ENCODE measurements at places on chromosomes 1 and 21.
A peak's percentile ranks its signal among the peaks of the same experiment; 100 is the strongest.

DNA sequence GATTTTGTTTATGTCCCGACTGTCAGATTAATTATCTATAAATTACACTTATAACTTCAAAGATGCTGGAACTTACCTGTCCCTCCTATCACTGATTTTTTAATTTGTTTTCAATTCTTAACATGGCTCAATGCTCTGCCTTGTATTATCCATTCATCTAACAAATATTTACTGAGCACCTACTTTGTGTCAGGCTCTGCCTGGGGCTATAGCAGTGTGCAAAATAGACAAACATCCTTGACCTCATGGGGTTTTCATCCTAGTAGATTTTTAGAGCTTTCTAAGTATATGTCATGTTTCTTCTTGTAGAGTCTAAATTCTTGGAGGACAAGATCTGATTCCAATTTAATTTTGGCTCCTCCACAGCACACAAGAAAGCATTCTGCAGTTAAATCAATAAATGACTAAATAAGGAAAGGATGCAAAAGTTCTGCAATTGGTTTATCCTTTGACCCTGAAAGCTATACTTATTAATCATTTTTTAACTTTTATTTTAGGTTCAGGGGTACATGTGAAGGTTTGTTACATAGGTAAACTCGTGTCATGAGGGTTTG lies 10.8 kb upstream of the SMYD2 start:
- no peak for DNase-seq

- DNase-seq: peak; percentile 2
Measured at GRCh38 chr1:213724640-213725536, 262.9 kb upstream of the PROX1 start.

GRCh38 chr1:117599286-117600221 lies 6.3 kb upstream of the TENT5C start:
- DNase-seq: no peak

DNA sequence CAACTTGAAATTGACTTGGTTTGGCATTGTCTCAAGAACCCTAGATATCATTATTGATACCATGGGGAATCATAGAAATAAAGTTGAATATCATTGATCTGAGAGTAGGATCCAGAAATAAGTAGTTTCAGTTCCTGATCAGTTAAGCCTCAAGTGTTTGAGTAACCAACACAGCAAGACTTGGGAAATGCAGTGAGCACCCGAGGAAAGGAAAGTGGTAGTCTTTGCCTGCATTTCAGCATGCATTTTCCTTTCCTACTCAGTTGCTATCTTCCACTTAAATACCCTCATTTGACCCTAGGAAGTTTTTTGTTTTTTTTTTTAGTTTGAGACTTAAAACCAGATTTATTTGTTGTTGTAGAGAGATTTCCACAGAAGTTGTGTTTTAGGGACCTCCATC lies 18.9 kb downstream of the CLEC20A start:
- no peak for DNase-seq

DNA sequence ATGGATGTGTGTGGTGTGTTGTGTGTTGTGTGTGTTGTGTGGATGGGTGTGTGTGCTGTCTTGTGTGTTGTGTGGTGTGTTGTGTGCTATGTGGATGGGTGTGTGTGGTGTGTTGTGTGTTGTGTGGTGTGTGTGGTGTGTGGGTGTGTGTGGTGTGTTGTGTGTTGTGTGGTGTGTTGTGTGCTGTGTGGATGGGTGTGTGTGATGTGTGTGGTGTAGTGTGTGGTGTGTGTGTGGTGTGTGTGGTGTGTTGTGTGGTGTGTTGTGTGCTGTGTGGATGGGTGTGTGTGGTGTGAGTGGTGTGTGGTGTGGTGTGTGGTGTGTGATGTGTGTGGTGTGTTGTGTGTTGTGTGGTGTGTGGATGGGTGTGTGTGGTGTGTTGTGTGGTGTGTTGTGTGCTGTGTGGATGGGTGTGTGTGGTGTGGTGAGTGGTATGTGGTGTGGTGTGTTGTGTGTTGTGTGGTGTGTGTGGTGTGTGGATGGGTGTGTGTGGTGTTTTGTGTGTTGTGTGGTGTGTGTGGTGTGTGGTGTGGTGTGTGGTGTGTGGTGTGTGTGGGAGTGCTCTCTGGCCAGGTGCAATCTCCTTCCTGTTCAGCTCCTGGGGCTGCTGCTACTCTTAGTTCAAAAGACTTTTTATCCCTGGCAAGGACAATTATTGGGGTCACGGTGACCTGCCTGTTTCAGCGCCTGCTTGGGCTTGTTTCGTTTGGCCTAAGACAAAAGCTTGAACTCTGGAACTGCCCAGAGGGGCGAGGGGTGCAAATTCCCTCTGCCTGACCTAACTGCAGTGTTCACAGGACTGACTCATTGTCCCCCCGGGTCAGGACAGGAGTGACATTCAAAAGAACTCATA lies 101.1 kb downstream of the UBIAD1 start:
- DNase-seq: no peak

GRCh38 chr1:98402860-98403259 lies 258.7 kb upstream of the SNX7 start:
- no peak for DNase-seq

- no peak for DNase-seq
Measured at GRCh38 chr1:213623064-213623581, 364.6 kb upstream of the PROX1 start.

GRCh38 chr21:46057710-46058241 lies 40.1 kb upstream of the COL6A2 start:
- no peak for DNase-seq

GRCh38 chr1:83958704-83959103 lies 40.2 kb downstream of the TTLL7 start:
- no peak for DNase-seq

GRCh38 chr1:92210701-92211100 lies 7.0 kb upstream of the C1orf146 start:
- DNase-seq: peak; percentile 18

Measured in skeletal muscle cell (primary cell).